ENCODE measurements at places on chromosomes 2 and 18.

- DNase-seq = no peak
Observed at GRCh38 chr18:49813069-49813318, 339 bp downstream of the ACAA2 start.

DNA sequence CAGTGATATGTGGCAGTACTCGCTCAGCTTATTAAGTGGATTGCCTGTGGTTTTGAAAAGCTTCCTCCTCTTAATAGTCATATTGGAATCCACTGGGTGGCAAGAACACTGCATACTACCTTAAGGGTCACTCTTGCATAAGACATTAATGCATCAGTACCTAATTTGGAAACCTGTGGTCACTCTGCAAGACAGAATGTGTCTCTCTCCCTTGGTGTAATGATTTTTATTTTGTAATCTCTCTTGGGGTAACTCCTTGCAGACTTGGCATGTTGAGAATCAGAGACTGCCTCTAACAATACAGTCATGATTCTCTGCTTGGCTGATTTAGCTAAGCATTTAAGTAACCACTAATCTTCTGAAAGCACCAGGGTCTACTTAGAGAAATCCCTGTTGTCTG is 33.0 kb upstream of the IER3IP1 start:
- no peak for DNase-seq

DNA sequence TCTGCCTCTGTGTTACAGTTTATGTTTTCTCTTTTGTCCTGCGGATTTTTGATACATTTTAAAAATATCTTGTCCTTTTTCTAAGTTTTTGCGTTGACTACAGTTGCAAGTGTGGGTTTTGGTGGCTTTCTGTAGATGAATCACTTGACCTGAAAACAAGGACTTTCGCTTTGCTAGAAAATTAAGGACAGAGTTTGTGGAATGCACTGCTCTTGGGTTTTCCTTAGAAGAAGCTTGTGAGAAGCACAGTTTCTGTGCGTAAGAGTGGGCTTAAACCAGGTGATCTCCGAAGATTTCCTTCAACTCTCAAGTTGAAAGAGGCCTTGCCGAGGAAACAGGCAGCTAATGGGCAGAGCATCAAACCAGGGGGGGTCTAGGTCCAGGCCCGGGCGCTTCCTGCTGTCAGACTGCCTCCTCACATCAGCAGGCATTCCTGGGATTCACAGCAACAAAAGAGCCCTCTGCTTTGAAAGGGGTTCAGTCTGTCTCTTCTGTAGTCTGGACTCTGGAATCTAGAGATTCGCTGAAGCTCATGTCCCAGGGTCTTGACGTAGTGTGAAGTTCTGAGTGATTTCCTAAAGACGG is 17.3 kb downstream of the NCK2 start:
- DNase-seq = no peak

- DNase-seq = no peak
Observed at GRCh38 chr2:159030674-159031380, 62.4 kb downstream of the TANC1 start.

- DNase-seq = no peak
Observed at GRCh38 chr2:196149948-196150347, 21.4 kb downstream of the STK17B start.

- no peak for DNase-seq
Observed at GRCh38 chr2:101446869-101447268, 28.0 kb downstream of the RFX8 start.

DNA sequence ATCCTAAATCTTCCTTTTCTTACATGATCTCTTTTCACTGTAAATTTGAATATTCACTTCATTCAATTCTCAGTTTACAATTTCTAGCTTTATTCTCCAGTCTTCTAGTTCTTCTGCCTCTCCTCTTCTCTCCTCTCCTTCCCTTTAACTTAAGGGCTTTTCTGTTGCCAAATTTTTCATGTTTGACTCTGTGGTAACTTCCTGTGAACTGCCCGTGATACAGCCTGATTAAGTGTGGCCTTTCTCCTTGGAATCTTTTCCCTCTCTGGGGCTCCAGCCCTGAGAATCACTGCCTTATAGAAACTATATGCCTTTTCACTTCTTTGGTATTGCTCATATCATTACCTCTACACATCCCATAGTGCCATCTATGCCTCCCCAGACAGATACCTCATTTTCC is 1923.8 kb upstream of the CELF4 start:
- DNase-seq = no peak

DNA sequence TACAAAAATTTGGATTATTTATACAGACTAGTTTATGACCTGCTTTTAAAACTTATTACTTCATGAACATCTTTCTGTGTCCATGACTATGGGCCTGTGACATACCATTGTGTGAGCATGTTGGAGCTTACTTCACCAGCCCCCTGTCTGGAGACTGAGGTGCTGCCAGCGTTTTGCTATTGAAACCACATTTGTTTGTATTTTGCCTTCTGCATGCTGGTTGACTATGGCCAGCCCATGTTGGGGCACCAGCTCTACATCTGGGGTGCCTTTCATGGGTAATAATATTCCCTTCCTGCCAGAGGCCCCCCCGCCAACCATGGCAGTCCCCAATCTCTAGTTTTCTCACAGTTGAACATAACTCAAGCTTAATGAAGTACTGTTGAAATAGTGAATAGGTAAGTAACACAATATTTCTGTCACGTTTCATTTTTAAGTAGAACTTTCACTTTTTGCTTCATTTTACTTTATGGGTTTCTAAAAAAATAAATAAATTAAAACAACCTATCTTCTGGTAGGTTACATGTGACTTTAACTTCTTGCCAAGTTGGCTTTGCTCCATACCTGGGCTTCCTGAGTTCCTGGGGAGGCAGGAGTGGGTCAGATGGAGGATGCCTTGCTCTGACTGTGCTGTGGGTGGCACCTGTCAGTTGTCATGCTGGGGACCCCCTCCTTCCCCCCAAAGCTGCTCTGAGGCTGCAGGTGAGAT is 63.9 kb downstream of the DGKD start:
- no peak for DNase-seq

- DNase-seq = no peak
Observed at GRCh38 chr2:120543899-120544298, 191.8 kb upstream of the GLI2 start.

DNA sequence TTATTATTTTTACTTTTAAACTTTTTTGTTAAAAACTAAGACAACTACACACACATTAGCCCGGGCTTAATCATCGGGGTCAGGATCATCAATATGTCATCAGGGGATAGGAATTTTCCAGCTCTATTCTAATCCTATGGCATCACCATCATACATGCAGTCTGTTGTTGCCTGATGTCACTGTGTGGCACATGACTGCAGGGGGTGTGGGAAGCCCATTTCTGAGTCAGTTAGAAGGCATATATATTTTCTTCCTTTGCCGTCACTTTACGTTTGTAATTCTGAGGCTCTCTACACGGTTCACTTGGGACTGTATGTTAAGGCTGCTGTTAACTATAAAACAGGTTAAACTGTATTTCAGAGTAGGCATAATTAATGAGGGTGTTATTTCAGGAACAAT is 144.4 kb upstream of the ITGA6 start:
- DNase-seq = no peak

DNA sequence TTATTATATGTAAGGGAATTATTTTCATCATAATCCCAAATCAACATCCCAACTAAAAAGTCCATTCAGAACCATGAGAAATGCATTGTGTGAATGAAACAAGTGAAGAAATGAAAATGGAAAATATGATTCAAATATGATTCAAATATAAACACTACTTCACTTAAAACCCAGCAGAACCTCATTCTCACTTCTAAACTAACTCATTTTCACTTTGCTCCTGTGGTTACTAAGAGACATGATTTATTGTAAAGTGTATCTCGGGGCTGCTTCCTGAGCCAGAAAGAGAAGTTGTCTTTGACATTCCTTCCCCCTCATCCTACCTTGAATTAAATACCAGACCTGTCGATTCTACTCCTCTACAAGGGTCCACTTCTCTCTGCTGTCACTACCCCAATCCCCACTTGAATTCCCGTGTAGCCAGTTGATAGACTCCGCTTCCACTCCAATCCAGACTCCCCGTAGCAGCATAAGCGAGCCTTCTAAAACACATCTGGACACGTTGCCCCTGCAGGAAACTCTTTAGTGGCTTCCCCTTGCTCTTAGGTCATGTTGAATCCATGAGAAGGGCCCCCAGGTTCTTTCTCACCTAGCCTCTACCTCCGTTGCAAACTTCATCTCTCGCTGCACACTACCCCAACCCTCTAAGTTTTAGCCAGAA is 697.0 kb upstream of the ID2 start:
- DNase-seq = no peak

DNA sequence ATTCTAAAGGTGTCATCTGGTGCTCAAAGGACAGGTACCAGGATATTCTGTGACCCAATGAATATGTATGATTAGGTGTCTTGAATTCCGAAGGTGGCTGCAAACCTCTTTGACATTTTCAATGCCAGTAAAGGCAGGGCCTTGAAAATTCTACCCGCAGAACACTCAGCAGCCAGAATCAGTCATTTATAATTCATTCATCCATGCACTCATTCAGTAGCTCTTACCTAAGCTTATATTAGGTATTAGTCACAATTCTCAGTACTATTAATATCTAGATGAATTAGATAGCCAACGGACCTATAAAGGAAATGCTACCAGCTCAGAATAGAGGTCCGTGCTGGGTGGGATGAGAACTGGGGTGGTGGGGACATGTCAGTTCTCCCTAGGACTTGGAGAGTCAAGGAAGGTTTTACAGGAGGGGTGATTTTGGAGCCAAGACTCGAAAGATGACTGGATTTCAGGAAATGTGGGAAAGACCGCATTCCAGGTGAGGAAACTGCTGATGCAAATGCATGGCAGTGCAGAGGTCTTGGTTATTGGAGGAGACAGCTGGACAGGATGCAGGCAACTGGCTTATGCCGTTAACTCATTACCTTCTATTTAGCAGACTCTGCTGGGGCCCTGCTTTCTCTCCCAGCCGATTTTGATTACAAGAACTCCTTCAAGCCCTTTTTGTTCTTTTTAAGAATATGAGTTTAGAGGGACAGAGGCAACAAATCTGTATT is 7.2 kb downstream of the TRIB2 start:
- DNase-seq = no peak

DNA sequence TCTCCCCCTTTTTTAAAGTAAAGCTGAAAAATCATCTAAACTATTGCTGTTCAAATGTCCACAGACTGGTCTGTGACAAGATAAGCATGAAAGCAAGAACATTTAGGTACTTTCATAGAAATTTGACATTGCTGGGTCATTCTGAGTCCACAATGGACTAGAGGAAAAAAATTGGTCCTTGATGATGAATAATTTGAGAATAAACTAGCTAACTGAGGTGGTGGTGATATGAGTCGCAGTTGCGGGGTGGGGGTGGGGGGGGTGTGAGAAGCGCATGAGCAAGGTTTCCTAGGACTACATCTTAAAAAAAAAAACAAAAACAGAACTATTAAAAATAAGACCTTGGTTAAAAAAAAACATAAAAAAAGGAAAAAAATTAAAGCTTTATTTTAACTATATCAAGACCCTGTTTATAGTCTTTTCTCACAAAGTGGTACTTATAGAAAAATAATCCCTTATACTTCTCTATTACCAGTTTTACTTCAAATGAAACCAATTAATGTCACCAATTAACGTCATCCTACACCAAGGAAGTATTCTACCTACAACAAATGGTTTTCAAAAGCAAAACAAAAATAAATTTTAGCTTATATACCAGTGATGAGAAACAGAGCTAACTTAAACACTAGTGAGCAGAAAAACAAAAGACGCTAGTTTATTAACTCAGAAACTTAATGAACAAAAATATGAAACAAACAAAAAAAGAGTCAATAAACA is 88.1 kb downstream of the ASXL2 start:
- no peak for DNase-seq

DNA sequence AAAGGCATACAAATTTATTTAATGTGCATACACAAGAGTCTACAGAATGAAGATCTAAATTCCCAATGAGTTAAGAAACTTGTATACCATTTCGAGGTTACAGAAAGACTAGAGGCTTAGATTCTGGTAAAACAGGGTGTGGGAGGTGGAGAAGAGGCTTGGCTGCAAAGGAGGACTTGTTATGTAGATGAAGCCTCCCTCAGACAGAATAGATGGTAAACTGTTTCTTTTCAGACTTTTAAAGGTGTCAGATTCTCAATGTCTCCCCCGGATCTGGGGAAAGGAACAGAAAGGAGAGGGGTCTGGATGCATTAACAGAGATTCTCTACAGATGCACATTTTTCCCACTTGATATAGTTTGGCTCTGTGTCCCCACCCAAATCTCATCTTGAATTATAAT is 126.0 kb downstream of the ST6GAL2 start:
- DNase-seq = no peak

DNA sequence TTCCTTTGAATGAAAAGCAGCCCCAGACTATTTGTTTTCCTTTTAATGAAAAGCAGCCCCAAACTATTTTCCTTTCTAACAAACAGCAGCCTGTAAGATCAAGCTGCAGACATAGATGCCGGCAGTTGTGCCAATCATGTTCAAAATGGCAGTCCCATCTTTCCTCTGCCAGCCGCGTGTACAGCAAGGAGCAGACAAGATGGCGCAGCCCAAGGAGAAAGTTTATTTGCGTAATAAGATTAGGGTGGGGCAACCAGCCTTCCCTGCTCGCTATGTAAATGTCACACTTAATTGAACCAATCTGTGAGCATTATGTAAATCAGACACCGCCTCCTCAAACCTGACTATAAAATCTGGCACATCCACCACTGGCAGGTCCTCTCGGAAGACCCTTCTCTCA is 226.0 kb downstream of the TGIF1 start:
- DNase-seq = no peak

- no peak for DNase-seq
Observed at GRCh38 chr2:6556755-6557154, 309.0 kb downstream of the CMPK2 start.

- no peak for DNase-seq
Observed at GRCh38 chr2:10301941-10302478, 694 bp upstream of the HPCAL1 start.

- no peak for DNase-seq
Observed at GRCh38 chr2:239762655-239763269, 262.4 kb downstream of the NDUFA10 start.

- no peak for DNase-seq
Observed at GRCh38 chr18:28766027-28766426, 589.1 kb upstream of the CDH2 start.

GRCh38 chr2:173258701-173259100 is 96.0 kb upstream of the CDCA7 start:
- no peak for DNase-seq

DNA sequence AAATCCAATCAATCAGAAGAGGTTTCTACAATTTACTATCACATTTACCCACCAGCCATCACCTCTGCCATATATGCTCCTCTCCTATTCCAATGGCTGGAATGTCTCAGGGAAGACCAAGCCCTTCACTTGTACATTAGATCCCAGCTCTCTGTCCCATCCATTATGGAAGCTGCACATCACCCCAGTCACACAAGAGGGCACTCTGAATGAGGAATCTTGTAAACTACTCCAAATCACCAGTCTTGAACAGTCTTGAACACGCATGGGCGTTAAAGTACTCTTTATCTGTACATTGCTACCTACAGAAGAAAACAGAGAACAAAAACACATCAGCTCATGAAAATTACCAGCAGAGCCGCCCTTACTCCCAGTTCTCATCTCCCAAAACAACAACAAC is 38.7 kb downstream of the ZC3H8 start:
- DNase-seq = no peak

DNA sequence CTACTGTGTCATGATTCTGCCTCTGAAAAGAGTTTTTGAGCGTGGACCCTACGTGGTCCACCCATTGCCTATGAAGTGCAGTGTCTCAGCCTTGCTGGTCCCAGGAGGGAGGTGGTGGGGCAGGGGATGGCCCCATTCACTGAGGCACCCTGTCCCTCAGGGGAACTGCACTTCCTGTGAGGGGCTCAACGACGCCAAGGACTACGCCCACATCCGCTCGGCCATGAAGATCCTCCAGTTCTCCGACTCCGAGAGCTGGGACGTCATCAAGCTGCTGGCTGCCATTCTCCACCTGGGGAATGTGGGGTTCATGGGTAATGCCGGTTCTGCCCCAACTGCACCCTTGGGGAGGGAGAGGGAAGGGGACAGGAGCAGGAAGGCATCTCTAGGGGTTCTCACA is 42.5 kb downstream of the MYO7B start:
- no peak for DNase-seq

Measured in activated CD8-positive, alpha-beta memory T cell treated with anti-CD3 and anti-CD28 coated beads for 48 hours (primary cell).